CD4-positive, alpha-beta T cell treated with Interferon alpha-2 for 1 hour (primary cell): ENCODE measurements at places on chromosomes 2 and 18.

GRCh38 chr2:54755641-54756326 is 32.3 kb downstream of the EML6 start:
- no peak for DNase-seq

DNA sequence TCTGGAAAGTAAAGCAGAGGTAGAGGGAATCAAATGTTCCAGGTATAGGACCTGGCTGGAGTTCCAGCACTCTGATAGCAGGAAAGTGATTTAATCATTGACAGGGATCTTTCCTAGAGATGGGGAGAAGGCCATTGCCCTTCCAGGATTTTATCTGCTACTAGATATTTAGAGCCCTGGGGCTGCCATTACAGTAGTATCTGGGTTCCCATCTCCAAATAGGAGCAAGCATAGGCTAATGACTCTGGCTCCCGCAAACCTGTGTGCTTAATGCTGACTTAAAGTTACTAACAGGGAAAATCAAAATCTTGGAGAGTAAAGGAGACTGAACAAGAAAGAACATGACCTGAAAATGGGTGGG is 297.6 kb upstream of the CCDC68 start:
- DNase-seq = no peak

- no peak for DNase-seq
Measured at GRCh38 chr2:10171006-10171800, 48.7 kb downstream of the RRM2 start.

- no peak for DNase-seq
Measured at GRCh38 chr2:5093518-5093917, 598.7 kb upstream of the SOX11 start.
